Prostate gland (tissue), 2 donors: ENCODE measurements at places on chromosomes 5 and 9.

DNA sequence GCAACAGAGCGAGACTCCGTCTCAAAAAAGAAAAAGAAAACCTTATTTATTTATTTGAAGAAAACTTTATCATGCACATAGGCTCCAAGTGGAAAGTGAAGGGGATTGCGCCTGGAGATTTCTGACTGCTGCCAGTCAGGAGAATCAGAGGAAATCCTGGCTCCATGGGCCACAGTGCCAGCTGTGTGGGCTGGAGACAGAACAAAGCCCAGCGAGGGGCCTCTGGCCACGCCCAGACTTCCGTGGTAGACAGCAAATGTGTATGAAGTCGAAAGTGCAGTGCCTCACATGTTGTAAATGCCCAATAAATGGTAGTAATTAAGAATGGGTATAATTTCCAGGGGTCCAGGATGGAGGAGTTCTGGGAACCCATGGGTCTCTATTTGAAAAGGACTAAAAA is 75.8 kb upstream of the WWC1 start:
- DNase-seq: no peak
- H3K36me3 ChIP-seq: no peaks in the 10 kb centered on the region
- H3K4me3 ChIP-seq: no peak overlapping the region
- no peaks in the 10 kb centered on the region for H3K27me3 ChIP-seq
- no peak overlapping the region for H3K27ac ChIP-seq
- H3K4me1 ChIP-seq: no peaks in the 10 kb centered on the region

- H3K27ac ChIP-seq: peak overlapping the region; percentile 27
- H3K4me1 ChIP-seq: no peaks in the 10 kb centered on the region
- H3K27me3 ChIP-seq: no peaks in the 10 kb centered on the region
Observed at GRCh38 chr5:175693741-175694140, 35.9 kb downstream of the HRH2 start.

GRCh38 chr9:6440405-6440804 is 27.4 kb downstream of the UHRF2 start:
- H3K4me1 ChIP-seq: no peaks in the 10 kb centered on the region
- no peaks in the 10 kb centered on the region for H3K36me3 ChIP-seq
- H3K4me3 ChIP-seq: no peak overlapping the region
- no peak overlapping the region for H3K27ac ChIP-seq

- no peaks in the 10 kb centered on the region for H3K36me3 ChIP-seq
- H3K4me1 ChIP-seq: no peaks in the 10 kb centered on the region
- no peaks in the 10 kb centered on the region for H3K27me3 ChIP-seq
- no peak for DNase-seq
- no peak overlapping the region for H3K4me3 ChIP-seq
Observed at GRCh38 chr9:115946530-115946929, 207.1 kb upstream of the PAPPA start.

DNA sequence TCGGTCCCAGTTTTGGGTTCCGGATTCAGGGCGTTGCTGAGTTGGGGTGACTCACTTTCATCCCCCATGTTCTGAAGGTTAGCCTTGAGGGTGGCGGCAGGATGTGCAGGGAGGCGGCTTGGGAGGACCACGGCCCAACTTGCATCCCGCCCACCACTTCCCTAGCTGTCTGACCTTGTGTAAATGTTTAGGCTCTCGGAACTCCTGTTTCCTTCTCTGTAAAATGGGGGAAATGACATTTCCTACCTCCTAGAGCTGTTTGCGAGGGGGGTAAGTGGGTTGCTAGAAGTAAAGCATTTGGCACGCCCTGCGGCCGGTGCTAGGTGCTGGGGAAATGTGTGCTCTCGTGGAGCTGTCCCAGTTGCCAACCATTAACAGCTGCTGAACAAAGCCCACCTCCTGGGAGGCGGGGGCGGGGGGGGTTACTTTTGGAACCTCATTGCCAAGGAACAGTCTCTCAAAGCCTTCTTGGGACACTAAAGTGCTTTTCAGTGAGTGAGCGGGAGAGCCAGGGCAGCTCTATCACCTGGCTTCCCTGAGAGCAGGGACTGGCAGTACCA is 27.5 kb downstream of the PTGES2 start:
- peak overlapping the region; percentile 90 for H3K27ac ChIP-seq
- H3K4me1 ChIP-seq: peaks cover 30% of the 10 kb centered on the region
- no peak overlapping the region for H3K4me3 ChIP-seq
- H3K36me3 ChIP-seq: peaks cover under 1% of the 10 kb centered on the region
- DNase-seq: no peak
- H3K27me3 ChIP-seq: no peaks in the 10 kb centered on the region

DNA sequence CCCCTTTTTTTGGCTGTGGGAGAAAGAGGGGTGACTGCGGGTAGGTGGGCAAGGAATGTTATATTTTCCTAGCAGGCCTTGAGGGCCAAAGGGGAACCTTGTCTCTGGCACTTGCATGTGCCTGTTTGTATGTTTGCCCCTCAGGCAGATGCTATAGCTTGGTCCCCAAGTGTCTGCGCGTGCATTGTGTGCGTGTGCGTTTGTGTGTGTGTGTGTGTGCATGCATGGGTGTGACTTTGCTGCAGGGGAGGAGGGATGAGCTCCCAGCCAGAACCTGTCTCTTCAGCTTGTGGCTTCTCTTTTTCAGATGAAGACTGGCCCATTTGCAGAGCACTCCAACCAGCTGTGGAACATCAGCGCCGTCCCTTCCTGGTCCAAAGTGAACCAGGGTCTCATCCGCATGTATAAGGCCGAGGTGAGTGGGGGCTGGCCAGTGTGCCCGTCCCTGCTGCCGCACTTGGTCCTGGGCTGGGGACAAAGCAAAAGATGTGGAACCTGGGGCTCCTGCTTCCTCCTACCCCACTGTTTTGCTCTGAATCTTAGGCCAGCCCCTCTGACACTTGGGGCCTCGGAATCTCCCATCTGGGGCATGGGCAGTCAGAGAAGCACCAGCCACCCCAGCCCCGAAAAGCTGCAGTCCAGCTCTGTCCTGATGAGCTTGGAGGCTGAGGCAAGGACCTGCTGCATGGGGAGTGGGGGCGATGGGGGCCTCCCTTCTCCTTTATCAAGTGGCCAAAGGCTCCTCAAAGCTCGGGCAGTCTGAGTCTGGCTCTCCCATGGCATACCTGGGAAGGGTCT is 31.1 kb downstream of the PTPA start:
- no peaks in the 10 kb centered on the region for H3K36me3 ChIP-seq
- H3K27ac ChIP-seq: peak overlapping the region; percentile 99
- H3K4me3 ChIP-seq: peak overlapping the region; percentile 39
- DNase-seq: no peak
- H3K4me1 ChIP-seq: peaks cover 54% of the 10 kb centered on the region
